ENCODE measurements at places on chromosomes 16 and 17. TPM values are rescaled to one million over a fixed set of nuclear protein-coding genes. Genes with fewer than 3 reads are reported as not detected.
A peak's percentile ranks its signal among the peaks of the same experiment; 100 is the strongest.

ALOX15 gene
- polyA plus RNA-seq: 0.08 TPM

GRCh38 chr16:15973421-15973820, 24.0 kb downstream of the ABCC1 start:
- H3K27me3 ChIP-seq: no peaks in the 10 kb centered on the region
- no peak overlapping the region for H3K4me3 ChIP-seq
- H3K36me3 ChIP-seq: no peaks in the 10 kb centered on the region
- peak overlapping the region; percentile 68 for H3K27ac ChIP-seq
- DNase-seq: peak; percentile 65

DNA sequence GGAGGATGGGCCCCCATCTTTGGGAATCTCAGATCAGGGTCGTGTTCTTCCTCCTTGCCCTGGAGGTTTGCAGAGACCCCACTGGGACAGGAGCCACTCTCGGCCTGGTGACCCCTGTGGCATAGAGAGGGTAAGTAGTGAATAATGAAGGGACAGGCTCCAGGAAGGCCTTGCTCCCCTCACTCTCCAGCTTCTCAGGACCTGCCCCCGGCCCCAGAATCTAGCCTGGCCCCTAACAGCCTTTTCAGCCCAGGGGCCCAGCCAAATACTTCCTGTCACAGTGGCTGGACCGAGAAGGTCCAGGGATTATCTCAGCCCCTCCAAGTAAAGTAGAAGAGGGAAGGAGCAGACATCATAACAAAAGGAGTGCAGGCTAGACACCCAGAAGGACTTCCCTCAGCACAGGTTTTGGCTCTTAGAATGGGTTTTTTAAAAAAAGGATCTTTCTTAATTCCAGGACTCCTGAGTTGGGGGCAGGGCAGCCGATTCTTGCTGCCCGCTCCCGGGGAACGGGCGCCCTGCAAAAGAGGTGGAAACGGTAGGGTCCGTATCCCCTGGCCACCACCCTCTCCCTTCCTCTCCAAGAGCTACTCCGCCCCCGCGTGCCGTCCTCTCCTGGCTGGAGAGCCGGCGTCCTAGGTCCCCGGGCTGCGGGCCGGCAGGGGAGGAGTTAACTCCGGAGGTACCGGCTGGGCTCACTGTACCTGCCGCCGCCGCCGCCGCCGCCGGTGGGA, 559 bp upstream of the NXPH3 start:
- peaks cover 6% of the 10 kb centered on the region for H3K27me3 ChIP-seq
- H3K4me3 ChIP-seq: peak overlapping the region; percentile 68
- no peaks in the 10 kb centered on the region for H3K36me3 ChIP-seq
- H3K27ac ChIP-seq: no peak overlapping the region
- no peak for DNase-seq
- peaks cover 4% of the 10 kb centered on the region for H3K4me1 ChIP-seq

CACNG1 gene
- polyA plus RNA-seq: 0.88 TPM

GRCh38 chr17:43750153-43750552, 8.4 kb downstream of the SOST start:
- peaks cover 18% of the 10 kb centered on the region for H3K4me1 ChIP-seq
- no peaks in the 10 kb centered on the region for H3K27me3 ChIP-seq
- no peak for DNase-seq

DNA sequence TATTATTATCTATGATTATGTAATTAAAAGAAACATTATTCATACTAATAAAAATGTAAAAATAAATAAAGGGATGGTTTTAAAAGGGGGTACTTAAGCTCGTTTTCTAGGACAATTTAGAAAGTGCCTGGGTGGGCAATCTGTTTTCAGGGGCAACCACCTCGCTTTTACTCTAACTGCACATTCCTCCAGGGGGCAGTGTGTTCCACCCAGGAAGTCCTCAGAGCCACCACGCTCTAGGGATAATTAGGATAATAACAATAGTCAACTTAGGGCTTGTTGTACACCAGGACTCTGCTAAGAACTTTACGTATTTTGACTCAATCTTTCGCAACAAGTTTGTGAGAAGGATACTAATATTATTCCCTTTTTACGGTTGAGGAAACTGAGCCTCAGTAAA, 396.7 kb upstream of the MAF start:
- no peaks in the 10 kb centered on the region for H3K4me1 ChIP-seq
- peak; percentile 32 for DNase-seq
- H3K36me3 ChIP-seq: no peaks in the 10 kb centered on the region
- H3K27ac ChIP-seq: no peak overlapping the region

GRCh38 chr16:2147981-2148671, at the start of gene RAB26:
Gene RAB26, plus strand, starts transcription at chr16:2148625. Its CDS starts 159 bp downstream, at chr16:2148784.
- peaks cover 11% of the 10 kb centered on the region for H3K4me1 ChIP-seq
- DNase-seq: peak; percentile 94
- H3K4me3 ChIP-seq: peak within 1 kb of the TSS; percentile 71
- no peaks in the 10 kb centered on the region for H3K36me3 ChIP-seq

DNA sequence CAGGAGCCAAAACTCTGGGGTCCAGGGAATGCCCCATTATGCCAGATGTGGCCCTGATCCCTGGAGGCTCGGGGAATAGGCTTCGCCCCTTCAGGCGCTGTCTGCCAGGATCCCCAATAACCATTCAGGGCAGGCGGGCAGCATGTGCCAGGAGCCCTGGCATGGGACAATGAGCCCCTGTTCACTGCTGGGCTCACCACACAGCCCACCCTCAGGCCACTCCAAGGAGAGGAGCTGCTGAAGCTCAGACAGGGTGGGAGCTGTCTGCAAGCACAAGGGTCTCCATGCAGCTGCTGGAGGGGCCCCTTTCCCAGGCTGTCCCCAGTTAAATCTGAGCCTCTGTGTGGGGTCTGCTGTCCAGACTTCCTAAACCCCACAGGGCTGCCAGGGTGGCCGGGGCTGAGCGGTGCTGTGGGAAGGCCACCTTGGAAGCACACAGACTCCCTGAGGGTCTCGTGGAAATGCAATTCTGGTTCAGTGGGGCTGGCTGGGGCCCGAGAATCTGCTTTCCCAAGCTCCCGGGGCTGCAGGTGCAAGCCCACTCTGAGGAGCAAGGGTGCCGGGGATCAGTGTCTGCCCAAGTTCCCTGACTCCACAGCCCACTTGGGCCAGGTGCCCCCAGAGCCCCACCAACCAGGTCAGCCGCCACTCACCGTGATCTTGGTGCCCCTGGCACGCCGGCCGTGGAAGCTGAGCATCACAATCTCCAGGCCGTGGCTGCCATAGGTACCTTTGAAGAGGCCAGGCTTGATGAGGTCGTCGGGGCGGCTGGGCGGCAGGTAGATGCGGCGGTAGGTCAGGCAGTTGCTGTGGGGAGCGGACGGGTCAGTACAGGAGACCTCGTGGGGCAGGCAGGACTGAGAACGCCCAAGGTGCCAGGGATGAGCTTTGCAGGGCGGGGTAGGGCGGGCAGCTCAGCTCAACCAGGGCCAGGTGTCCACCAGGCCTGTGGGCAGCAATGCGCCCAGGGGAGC, 17.7 kb upstream of the C16orf95 start:
- H3K27me3 ChIP-seq: no peaks in the 10 kb centered on the region
- H3K27ac ChIP-seq: no peak overlapping the region
- peaks cover 48% of the 10 kb centered on the region for H3K36me3 ChIP-seq

GRCh38 chr16:61820820-61821219, 215.4 kb downstream of the CDH8 start:
- H3K4me1 ChIP-seq: no peaks in the 10 kb centered on the region

DNA sequence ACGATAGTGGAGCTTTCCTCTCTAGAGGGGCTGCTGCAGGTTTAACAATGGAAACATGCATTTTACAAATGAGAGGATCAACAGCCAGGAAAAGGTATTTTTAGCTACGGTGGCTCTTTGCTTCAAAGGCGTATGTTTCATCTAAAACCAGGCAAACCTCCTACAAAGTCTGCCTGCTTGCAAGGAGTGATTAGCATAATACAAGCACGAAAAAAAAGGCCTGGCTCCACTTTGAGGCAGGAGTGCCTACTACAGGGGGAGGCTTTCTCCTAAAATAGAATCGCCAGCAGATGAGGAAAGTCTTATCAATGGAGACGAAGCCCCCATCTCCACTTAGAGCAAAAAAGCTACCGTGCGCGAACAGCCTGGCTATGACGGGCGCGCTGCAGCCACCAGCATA, 27.1 kb upstream of the MTSS2 start:
- H3K4me1 ChIP-seq: peaks cover 51% of the 10 kb centered on the region
- no peak for DNase-seq
- no peak overlapping the region for H3K27ac ChIP-seq
- no peaks in the 10 kb centered on the region for H3K27me3 ChIP-seq
- H3K36me3 ChIP-seq: no peaks in the 10 kb centered on the region
- no peak overlapping the region for H3K4me3 ChIP-seq

DNA sequence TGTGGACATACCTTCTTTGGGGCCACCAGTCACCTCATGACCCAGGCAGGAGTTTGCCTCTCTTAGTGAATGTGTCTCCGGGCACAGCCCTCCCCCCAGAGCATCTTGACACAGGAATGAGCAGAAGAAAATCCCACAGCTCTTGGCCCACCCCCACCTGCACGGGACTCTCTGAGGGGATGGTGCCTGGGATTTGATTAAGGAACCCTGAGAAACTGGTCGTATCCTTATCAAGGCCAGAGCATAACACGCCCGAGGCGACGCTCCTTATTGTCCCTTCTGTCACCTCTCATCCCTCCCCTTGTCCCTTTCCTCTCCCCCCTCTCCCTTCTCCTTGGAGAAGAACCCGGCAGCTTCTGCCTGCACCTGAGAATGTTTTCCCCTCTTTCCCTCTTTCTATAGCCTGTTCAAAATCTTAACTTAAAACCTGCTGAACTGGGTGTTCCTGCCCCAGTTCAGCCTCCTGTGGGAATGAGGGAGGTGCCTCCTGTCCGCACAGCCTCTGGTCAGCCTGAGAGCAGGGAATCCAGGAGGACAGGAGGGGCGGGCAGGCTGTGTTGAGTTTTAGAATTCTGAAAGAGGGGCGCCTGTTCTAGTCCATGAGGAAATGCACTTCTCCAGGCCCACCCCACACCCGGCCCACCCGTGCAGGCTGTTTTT, 140.7 kb upstream of the PLCG2 start:
- DNase-seq: no peak
- peaks cover 4% of the 10 kb centered on the region for H3K4me1 ChIP-seq
- no peaks in the 10 kb centered on the region for H3K36me3 ChIP-seq
- no peak overlapping the region for H3K4me3 ChIP-seq
- H3K27me3 ChIP-seq: no peaks in the 10 kb centered on the region

DNA sequence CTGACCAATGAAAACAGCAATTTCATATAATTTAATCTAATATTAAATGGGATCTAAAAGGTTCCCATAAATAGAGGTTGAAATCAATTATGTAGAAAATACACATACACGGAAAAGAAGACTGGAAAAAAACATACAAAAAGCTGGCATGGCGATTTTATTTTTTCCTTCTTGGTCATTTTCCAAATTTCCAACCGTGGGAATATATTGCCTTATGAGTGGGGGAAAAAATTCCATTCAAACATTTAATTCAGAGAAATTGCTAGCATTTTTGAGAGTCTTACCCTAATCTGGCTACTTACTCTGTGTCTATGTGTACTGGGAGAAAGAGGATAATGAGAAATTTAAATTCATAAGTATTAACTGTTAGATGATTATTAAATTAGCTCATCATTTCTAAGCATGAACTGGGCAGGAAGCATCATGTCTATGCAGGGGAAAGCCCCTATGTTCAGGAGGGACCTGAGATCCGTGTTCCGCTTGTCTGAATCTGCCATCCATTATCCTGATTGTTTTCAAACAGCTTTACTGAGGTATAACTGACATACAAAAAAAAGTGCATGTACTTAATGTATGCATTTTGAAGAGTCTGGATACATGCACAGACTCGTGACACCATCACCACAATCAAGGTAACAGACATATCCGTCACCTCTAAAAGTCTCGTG, 145.2 kb downstream of the XYLT1 start:
- H3K27ac ChIP-seq: no peak overlapping the region
- DNase-seq: no peak
- no peaks in the 10 kb centered on the region for H3K36me3 ChIP-seq
- H3K27me3 ChIP-seq: no peaks in the 10 kb centered on the region

TBC1D3B gene
- 12.9 TPM for polyA plus RNA-seq

MFAP4 gene
- polyA plus RNA-seq: 40.1 TPM

CDYL2 gene
- polyA plus RNA-seq: 0.61 TPM

CTF1 gene
- polyA plus RNA-seq: 4.0 TPM

- no peaks in the 10 kb centered on the region for H3K36me3 ChIP-seq
- no peak overlapping the region for H3K4me3 ChIP-seq
- no peak overlapping the region for H3K27ac ChIP-seq
- peaks cover 19% of the 10 kb centered on the region for H3K4me1 ChIP-seq
- no peak for DNase-seq
These were observed 180.2 kb downstream of the RPTOR start for GRCh38 chr17:80724775-80725266.

GRCh38 chr17:1713878-1714426, 3.8 kb upstream of the TLCD2 start:
- H3K4me3 ChIP-seq: peak overlapping the region; percentile 100
- peak overlapping the region; percentile 95 for H3K27ac ChIP-seq
- H3K36me3 ChIP-seq: no peaks in the 10 kb centered on the region
- no peaks in the 10 kb centered on the region for H3K27me3 ChIP-seq
- H3K4me1 ChIP-seq: peaks cover 51% of the 10 kb centered on the region

DNA sequence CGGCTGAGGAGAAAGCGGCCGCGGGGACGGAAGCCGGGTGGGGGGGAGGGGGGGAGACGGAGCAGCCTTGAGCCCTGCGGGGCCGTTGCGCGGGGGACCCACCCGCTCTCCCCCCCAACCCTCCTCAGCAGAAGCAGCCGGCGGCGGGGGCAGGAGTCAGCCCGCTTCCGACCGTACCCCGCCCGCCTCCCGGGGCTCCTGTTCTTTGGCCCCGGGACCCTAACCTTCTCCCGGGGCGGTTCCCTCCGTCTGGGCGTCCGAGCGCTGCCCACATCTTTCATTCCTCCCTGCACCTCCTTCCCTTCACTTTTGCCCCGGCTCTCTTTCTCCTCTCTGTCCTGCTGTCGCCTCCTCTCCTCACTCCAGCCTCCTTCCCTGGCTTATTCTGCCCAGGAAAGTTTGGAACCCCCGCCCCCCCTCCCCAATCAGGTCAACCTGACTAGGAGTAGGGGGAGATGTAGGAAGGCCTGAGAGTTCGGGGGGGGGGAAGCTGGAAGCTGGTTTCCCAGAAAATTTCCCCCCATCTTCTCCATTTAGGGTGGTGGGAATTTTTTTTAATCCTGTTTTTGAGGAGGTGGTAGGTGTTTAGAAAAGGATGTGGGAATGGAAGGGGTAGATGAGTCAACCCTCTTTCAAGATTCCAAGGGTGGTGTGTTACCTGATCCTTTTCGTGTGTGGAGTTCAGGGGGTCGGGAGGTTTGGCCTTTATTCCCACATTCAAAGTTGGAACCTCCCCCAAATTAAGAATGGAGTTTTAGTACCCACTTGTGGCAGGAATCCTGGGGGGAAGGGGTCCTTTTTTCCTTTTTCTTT, 427 bp upstream of the NLK start:
- peaks cover 48% of the 10 kb centered on the region for H3K4me1 ChIP-seq
- H3K36me3 ChIP-seq: no peaks in the 10 kb centered on the region
- peak; percentile 47 for DNase-seq
- no peaks in the 10 kb centered on the region for H3K27me3 ChIP-seq
- H3K4me3 ChIP-seq: peak overlapping the region; percentile 68

- H3K4me1 ChIP-seq: no peaks in the 10 kb centered on the region
- no peaks in the 10 kb centered on the region for H3K36me3 ChIP-seq
- no peak overlapping the region for H3K27ac ChIP-seq
- H3K4me3 ChIP-seq: no peak overlapping the region
These were observed 9.6 kb upstream of the CES1 start for GRCh38 chr16:55842369-55843104.

All from adrenal gland (tissue), 19 donors.